Erythroblast (primary cell): ENCODE measurements at places on chromosomes 2 and 18.

- no peak for DNase-seq
Observed at GRCh38 chr2:219832904-219833303, 205.5 kb downstream of the SLC4A3 start.

GRCh38 chr18:58671632-58672564, 633 bp downstream of the MALT1 start:
- peak; percentile 70 for DNase-seq

DNA sequence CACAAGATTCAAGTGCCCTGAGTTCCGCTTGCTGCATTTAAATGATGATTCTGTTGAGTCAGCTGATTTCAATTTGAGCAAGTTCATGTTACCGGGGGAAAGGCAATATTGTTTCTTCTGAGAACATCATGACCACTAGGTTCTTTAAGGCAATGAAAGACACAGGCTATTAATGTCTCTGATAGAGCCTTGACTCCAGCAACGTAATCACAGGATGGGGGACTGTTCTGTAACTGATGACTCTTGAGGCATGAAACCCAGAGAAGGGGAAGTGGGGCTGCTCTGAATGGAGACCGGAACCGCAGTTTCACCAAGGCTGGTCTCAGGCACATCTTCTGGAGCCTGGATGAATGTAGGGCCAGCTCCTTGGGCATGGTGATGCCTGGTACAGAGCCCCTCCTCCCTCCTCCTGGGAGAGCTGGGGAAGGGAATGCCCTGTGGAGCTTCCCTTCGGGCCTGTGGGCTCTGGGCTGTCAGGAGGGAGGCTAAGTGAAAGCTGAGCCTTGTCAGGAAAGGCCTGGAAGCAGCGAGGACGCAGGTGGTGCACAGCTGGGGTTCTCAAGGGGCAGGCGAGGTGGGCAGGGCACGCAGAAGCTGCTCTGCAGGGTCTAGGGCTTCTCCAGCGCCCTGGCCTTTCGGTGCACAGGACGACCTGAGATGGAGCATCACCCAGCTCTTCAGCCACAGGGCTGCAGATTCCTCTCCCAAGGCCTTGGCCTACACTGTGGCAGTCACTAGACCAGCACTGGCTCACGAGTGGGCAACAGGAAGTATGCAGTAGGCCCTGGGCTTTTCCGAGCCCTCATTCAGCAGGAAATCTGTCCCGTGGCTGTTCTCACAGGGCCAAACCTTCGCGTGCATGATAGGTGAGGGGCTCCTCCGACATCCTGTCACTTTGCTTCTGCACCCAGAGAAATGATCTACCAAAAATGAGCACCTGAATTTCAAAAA, 36.6 kb upstream of the PRLH start:
- no peak for DNase-seq

DNA sequence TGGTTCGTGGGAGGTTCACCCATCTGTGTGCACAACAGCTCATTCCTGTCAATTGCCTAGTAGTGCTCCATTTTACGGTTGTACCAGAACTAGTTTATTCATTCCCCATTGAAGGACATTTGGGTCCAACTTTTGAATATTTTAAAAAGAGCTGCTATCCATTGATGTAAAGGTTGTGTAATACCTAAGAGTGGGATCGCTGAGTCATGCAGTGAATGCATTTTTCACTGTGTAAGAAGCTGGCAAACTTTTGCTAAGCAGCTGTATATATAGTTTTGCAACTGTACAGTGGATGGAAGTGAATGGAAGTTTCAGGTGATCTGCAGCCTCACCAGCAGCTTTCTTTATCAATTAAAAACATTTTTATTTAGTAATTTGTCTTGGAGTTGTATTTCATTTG, 104.5 kb downstream of the DCDC2C start:
- DNase-seq, result no peak

DNA sequence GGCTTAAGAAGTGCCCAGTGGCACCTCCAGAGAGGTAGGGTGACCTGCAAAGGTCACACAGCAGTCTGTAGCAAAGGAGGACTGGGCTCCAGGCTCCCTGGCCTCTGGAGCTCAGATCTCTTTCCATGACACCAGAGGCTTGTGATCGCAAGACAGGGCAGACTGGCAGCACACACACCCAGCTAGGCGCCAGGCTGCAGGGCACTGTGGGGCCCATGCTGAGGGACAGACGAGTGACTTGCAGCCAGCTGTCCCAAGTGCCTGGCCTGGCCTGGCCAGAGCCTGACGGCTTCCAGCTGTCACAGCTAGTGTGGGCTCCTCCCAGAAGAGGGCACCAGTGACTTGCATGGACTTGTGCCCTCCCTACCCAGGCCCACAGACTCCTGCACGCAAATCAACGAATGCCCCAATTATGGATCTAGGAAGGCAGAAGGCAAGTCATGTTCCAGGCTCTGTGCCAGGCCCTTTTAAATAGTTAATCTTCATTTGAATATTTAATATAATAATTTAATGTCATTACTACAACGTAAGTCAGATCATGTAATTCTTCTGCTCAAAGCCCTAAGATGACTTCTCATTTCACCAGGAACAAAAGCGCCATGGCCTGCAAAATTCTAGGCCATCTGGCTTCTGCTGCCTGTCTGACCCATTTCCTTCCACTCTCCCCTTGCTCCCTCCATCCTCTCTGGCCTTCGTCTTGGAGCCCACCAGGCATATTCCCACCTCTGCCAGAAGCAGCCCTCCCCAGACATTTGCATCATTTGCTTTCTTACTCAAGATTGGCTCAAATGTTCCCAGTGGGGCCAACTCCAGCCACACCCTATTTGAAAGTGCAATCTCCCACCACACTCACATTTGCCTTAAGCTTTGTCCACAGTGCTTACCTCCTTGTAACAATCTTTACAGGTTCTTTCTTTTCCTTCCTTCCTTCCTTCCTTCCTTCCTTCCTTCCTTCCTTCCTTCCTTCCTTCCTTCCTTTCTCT, 3.7 kb upstream of the SPEG start:
- DNase-seq, result no peak

- DNase-seq, result no peak
Observed at GRCh38 chr18:79460481-79461300, 65.0 kb downstream of the NFATC1 start.

GRCh38 chr2:177211169-177211568, 1.4 kb upstream of the HNRNPA3 start:
- DNase-seq, result no peak

GRCh38 chr2:121650315-121650930, 1.2 kb upstream of the CLASP1 start:
- DNase-seq, result peak; percentile 61
